ENCODE measurements at places on chromosomes 1 and 21.

GRCh38 chr1:53949023-53949990 is 3.2 kb downstream of the LRRC42 start:
- DNase-seq: peak; percentile 36

DNA sequence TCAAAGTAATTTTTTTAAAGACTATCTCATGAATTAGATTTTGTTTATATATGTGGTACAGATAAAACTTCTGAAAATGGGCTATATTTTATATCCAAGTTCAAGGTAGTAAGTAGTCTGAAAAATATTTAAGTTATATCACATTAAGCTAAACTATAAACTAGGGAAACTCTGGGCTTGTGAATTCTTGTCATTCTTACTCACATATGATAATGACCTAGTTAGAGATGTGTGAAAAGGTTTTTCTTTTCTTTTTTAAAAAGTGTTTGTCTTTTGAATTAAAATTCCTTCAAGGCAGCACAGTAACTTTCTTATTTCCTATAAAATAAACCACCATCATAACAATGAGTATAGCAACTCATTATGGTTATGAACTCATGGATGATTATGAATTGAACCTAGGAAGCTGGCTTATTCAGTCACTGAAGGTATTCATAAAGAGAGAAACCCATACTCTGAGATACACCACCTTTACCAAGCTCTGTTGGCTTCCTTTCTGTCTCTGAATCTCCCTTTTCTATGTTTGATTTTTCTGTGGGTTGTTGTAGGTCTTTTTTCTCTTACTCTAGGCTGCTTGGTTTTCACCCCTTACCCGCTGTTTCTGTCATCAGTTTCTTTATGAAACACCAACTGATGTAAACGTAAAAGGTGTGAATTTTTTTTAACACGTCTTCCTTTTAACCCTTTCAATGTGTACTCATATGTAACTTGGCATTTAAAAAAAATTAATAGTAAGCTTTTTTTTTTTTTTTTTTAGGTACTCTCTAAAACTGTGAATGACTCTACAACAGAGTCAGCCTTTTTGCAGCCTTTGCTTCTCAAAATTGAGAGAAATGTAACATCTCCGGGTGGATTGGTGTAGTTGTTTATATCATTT is 25.2 kb downstream of the IL12RB2 start:
- no peak for DNase-seq

- DNase-seq: no peak
These were observed 5.2 kb downstream of the ADAMTS5 start for GRCh38 chr21:26961698-26962097.

GRCh38 chr1:229928767-229929166 is 138.3 kb upstream of the GALNT2 start:
- no peak for DNase-seq

- DNase-seq: peak; percentile 69
These were observed 45.4 kb upstream of the ATP1B1 start for GRCh38 chr1:169060919-169061639.

DNA sequence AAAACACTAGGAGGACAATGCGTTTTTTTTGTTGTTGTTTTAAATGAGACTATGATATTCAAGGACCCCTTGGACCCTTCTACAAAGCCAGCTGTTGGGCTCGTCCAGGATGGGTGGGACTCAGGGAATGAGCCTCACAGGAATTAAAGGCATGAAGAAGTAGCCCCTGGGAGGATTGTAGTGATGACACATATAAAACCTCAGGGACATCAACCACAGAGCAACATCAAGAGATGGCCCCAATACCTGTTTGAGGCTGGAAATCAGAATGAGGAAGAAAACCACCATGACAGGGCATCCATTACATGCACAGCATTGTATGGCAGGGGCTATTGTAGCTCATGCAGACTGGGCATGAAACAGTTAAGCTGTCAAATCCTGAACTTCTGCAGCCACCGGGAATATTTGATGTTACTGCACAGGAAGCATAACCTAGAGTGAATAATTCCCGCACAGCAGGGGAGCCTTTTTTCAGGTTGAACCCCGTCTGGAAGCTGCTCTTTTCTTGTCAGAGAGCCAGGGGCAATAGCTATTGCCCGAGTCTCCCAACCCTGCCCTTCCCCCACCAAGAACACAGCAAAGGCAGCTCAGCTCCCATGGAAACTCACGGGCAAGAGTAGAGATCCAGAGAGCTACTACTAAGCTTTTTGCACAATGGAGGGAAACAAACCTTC is 140.2 kb upstream of the FGGY start:
- no peak for DNase-seq

GRCh38 chr1:6975331-6976043 is 190.2 kb downstream of the CAMTA1 start:
- no peak for DNase-seq

- DNase-seq: no peak
These were observed 4.1 kb downstream of the PPT1 start for GRCh38 chr1:40092706-40093639.

DNA sequence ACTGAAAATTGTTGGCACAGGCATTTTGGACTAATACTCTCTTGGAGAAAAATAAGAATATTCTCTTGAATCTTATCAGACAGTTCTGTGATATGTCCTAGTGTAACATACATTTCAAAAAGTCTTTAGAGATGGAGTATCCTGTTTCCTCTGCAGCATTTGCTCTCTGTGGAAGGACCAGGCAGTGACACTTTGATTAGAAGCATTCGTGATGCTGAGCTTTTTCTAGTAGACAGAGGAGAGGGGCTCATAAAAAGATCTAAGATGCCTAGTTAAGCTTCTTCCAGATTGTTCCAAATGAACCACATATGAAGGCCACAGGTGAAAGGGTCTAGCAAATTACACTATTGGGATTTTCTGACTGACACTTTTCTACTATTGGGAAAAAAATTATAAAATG is 120.3 kb downstream of the C1orf21 start:
- no peak for DNase-seq

DNA sequence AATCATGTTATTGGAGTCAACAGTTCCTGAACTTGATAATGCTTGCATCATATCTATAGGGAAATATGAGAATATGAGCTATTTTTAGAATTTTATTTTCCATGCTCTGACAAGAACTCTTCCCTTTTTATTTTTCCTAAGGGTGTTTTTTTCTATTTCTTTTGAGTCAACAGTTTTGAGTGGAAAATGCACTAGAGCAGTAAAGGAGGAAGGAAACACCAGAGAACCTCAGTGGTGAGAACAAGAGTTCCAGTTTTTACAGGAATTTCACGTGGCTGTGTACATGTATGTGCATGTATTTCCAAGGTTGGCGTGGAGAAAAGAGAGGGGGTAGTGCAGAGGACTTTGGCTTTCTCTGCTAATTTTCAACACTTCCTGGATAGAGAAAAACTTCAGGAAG is 63.6 kb upstream of the TNFSF18 start:
- DNase-seq: no peak

GRCh38 chr21:37243961-37244360 is 23.2 kb downstream of the VPS26C start:
- DNase-seq: no peak

- DNase-seq: no peak
These were observed 30.7 kb upstream of the ACTRT2 start for GRCh38 chr1:2990376-2991115.

DNA sequence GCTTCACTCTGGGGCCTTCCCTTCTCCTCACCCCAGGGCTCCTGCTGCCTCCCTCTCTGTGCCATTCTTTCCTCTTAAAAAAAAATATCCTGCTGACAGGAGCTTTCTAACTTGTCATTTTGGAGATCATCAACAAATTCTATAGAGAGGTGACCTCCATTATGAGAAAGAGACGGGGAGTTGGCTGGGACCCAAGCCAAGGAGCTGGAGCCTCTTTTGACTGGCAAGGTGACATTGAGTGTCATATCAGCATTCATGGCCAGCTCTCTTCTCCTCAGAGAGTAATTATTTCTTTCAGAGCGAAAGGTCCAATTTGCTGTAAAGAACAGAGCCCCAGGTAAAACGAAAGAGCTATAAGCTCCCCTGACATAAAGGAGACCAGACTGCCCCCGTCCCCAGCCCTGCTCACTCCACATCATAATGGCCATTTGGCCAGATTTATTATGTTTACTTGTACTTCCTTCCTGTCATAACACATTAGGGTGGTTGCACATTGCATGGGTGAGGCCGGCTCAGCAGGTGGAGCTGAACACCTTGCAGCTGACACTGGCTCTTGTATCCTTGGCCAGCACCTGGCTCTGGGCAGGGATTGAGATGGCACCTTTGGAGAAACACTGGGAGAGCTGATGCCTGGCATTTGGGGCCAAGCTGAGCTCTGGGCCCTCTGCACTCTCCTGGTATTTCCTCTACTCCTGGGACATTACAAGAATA is 404.0 kb upstream of the VAMP3 start:
- DNase-seq: no peak

DNA sequence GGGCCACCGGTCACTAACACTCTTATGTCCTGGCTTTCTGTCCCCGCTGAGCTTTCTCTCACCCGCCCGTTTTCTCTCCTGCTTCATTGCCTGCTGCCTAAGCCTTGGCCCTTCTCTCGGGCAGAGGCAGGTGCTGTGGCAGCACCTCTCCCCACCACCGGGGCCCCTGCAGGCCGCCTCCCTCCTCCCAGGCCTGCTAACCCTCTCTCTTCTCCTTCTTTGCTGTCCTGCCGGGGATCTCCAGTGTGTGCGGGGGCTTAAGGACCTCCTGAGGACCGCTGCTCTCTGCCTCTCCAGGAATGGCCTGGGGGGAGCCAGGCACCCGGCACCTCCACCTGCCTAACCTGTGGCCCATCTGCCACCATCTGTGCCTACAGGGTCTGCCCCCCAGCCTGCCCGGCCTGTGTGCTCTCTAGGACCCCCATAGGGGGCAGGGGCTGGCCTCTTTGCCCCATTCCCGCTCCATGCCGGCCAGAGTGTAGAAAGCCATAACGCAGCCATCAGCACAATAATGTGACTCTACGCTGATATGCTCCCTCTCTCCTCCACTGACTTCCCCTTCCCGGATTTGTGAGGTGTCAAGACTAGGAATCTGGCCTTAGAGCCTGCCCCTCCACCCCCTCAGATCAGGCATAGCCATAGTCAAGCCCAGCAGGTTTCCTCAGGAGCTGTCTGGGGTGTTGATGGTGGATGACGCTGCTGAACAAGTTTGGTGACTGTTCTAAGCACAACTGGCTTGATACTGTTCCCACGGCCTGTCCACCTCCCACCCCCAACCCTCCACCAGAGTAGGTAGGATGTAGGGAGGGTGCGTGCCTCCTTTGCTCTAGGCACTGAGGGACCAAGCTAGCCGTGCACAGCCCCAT is 6.1 kb upstream of the SFN start:
- DNase-seq: no peak

DNA sequence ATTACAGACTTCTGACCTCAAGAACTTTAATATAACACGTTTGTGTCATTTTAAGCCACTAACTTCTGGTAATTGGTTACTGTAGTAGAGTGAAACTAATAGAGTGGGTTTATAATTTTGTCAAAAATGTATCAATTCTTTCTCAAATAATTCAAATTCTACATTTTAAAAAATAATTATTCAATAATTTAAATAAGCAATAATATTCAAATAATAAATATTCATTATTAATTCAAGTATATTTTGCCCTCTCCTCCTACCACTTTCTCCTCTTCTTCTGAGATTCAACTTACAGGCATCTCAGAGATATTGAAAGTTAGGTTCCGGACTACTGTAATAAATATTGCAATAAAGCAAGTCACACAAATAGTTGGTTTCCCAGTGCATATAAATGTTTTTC is 1107.1 kb downstream of the KCNT2 start:
- DNase-seq: no peak

DNA sequence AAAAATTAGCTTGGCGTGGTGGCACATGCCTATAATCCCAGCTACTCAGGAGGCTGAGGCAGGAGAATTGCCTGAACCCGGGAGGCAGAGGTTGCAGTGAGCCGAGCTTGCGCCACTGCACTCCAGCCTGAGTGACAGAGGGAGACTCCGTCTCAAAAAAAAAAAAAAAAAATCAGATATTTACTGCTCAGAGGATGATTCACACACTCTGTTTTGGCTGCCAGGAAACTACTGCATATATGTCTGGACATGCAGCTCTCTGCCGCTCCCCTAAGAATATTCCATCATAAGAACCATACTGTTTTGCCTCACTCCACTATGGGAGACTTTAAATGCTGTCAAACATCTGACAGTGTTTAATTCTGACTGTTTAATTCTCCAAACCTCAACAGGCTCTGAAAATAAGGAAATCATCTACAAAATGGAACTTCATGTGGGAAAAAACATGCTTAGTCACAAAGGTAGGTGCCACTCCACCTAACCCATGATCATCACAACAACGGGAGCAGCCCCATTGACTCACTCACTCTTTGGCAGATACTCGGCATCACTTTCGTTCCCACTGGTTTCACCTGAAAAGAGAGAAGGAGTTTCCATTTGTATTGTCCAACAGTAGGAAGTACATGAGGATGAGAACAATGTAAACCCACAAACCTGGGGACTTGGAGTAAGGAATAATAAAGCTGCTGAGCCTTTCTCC is 29.3 kb upstream of the BCAS2 start:
- DNase-seq: no peak

DNA sequence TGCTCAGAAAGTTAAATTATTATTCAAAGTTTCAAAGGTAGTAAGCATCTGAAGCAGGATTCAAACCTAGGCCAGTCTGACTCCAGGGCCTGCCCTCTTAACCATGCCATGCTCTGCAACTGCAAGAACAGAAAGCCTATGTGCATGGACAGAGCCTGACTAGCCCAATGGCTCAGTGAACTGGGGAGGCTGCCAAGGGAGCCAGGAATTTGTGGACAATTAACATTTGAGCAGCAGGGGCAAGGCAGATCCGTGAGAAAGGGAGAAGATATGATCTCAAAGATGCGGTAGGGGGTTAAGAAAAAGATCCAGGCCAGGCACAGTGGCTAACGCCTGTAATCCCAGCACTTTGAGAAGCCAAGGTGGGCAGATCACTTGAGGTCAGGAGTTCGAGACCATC is 6.5 kb upstream of the ATP1A4 start:
- no peak for DNase-seq

- DNase-seq: no peak
These were observed 21.6 kb downstream of the GABPA start for GRCh38 chr21:25756190-25756932.

- no peak for DNase-seq
These were observed 216.6 kb downstream of the PLA2G4A start for GRCh38 chr1:187045371-187045770.

DNA sequence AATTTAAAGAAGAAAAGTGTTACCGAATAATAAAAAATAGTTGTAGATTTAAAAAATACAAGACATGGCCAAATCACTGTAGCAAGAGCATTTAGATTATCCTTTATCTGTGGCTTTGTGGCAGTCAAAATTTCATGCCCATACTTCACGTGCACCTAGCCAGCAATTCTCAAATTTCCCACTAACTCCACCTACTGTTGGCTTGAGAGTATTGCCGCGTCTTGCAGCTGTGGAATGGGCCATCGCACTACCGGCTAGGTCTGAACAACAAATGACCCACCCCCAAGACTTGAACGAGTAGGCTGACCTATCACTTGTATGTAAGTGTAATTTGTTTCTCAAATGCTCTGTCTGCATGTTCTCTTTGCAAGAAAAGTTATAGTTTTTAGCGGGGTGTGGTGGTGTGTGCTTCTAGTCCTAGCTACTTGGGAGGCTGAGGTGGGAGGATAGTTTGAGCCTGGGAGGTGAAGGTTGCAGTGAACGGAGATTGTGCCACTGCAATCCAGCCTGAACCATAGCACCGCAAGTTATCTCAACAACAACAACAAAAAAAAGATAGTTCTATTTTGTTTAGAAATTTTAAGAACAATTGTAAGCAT is 4.1 kb downstream of the KRTAP13-4 start:
- no peak for DNase-seq

Data from right hindlimb (tissue), 1 donor.